Naive B cell (primary cell): ENCODE measurements at places on chromosomes 16 and 17.

GRCh38 chr17:75626496-75627038 is 6.7 kb upstream of the SMIM5 start:
- peaks cover 2% of the 10 kb centered on the region for H3K4me1 ChIP-seq
- DNase-seq: no peak
- H3K4me3 ChIP-seq: no peak overlapping the region

GRCh38 chr17:42568341-42569111 is 1.6 kb downstream of the MLX start:
- no peak for DNase-seq
- peaks cover 22% of the 10 kb centered on the region for H3K4me1 ChIP-seq
- peak overlapping the region; percentile 95 for H3K4me3 ChIP-seq
- H3K27ac ChIP-seq: peak overlapping the region; percentile 10
- H3K36me3 ChIP-seq: peaks cover 3% of the 10 kb centered on the region

DNA sequence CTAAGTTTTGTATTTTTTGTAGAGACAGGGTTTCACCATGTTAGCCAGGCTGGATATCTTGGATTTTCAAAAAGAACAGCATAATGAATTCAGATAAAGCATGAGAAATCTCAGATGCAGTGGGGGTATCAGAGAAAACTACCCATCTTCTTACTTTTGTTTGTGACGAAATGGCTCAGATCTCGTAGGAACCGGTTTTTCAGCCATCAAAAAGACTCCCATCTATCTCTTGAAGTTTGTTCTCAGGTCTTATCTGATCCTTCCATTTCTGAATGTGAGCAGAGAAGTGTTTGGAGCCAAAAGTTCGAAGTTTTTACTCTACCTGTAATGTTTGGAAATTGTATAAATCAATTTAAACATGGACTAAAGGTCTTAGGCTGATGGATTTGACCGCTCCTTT is 57.2 kb downstream of the LDHD start:
- no peaks in the 10 kb centered on the region for H3K4me1 ChIP-seq
- no peak for DNase-seq
- H3K27me3 ChIP-seq: peaks cover 18% of the 10 kb centered on the region
- no peak overlapping the region for H3K27ac ChIP-seq

GRCh38 chr17:42779936-42780850 is at the start of gene WNK4:
Gene WNK4, plus strand, starts transcription at chr17:42780610. Its CDS starts 89 bp downstream, at chr17:42780699.
- no peak within 1 kb of the TSS for H3K27ac ChIP-seq
- peak within 1 kb of the TSS; percentile 19 for H3K4me3 ChIP-seq
- peaks cover 47% of the 10 kb centered on the region for H3K27me3 ChIP-seq
- peaks cover 43% of the 10 kb centered on the region for H3K4me1 ChIP-seq

- peak; percentile 49 for DNase-seq
- H3K4me1 ChIP-seq: no peaks in the 10 kb centered on the region
- no peak overlapping the region for H3K4me3 ChIP-seq
- peaks cover 10% of the 10 kb centered on the region for H3K36me3 ChIP-seq
These were observed 51.7 kb downstream of the GAN start for GRCh38 chr16:81366316-81366932.
